ENCODE measurements at places on chromosomes 11 and 22.

DNA sequence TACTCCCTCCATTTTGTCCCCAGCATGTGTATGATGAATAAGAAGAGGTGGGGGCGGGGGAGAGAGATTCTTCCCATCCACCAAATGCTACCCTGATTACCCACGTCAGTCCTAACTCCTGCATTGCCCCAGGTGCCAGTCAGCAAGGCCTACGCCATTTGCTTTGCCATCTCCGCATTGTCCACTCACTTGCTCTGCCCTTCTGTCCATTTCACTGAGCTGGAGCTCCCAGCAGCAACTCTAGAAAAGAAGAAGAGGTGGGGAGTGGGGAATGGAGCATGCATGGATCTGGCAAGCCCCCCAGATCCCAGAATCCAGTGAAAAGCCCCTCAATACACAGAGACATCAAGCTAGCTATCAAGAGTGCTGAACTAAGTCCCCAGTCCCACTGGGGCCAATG lies 19.0 kb downstream of the WT1 start:
- no peak for DNase-seq

DNA sequence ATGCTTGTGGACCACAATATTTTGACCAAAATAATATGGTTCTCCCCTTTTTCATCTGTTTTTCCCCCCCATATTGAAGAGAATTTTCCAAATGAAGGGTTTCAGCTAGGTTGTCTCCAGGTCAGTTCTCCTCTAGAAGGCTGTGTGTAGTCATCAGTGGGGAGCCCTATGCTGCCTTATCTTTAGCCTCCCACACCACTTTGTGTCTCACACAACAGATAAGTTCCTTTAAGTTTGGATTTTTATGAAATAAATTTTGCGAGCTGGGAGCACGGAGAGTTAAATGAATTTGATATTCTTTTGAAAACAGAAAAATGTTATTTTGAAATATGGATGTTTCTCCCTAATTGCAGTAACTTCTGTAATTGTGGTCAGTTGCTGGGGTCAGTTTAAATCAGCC lies 28.9 kb downstream of the PAX6 start:
- DNase-seq, result no peak

DNA sequence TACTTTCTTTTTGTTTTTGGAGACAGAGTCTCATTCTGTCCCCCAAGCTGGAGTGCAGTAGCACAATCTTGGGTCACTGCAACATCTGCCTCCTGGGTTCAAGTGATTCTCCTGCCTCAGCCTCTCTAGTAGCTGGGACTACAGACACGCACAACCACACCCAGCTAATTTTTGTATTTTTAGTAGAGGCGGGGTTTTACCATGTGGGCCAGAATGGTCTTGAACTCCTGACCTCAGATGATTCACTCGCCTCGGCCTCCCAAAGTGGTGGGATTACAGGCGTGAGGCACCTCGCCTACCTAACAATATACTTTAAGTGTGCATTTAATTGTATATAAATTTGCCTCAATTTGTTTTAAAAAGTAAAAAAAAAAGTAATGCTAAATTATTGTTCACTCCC lies 38.4 kb downstream of the GRK3 start:
- DNase-seq, result no peak

DNA sequence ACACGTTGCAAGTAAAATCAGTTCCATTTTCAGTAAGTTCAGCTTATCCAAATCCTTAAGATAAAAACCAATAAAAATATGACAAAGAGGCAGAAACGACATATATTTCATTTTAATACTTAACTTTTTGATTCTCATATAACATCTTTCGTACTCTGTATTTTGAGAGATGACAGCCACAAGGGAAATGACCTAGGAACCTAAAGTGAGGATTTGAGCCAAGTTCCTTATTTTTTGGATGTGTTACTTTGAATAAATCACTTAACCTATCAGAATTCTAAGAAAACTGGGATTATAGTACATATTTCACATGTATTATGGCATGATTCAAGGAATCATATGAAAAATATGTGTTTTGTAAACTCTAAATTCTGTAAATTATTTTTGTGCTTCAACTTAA lies 143.6 kb upstream of the TRPC6 start:
- no peak for DNase-seq

DNA sequence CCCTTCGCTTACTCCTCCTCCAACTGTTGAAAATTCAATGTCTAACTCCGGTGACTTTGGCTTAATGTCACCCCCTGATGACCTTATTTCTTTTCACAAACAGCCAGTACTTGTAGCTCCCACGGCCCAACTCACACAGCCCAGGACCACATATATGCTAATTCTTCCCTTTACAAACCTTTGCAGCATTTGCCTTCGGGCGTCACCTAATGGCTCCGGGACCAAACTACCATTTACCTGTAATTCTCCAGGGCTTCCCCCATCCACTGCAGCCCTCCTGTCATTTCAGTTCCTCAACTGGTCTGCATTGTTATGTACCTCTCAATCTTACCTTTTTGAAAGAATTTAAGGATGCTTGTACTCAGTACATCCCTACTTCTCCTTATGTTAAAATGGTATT lies 29.8 kb upstream of the OR56B4 start:
- DNase-seq, result no peak

GRCh38 chr22:28656181-28656580 lies 23.5 kb downstream of the TTC28 start:
- no peak for DNase-seq

DNA sequence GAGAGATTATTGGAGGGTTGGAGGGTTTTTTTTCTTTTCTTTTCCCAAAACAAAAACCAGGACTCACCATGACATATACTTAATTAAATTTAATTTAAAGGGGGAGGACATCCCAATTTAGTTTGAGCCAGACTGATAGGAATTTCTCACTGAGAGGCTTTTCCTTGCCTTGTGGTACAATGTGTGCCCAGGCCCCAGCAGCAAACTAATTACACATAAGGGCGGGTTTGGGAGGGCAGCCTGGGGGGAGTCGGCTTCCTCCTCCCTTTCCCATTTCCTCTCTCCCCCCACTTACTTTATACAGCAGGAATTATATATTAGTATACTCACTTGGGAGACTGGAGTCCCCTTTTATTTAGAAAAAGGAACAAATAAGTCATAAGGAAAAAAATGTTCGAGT lies 2.9 kb downstream of the TEAD1 start:
- no peak for DNase-seq

DNA sequence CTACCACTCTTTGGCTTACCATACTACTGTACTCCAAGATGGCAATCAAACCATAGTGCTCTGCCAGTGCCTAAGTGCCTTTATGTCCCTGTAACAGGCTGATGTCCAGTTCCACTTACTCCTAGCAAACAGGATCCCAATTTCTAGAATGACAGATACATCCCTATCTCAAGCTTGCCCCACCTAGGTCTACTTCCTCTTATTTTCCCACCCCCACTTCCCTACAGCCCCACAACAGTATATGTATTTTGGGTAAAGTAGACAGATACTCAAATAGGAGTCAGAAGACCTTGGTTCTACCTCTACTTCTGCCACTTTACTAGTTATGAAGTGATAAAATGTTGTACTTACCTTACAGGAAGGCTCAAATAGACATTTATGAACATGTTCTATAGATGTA lies 24.1 kb downstream of the SIK3 start:
- DNase-seq, result no peak

DNA sequence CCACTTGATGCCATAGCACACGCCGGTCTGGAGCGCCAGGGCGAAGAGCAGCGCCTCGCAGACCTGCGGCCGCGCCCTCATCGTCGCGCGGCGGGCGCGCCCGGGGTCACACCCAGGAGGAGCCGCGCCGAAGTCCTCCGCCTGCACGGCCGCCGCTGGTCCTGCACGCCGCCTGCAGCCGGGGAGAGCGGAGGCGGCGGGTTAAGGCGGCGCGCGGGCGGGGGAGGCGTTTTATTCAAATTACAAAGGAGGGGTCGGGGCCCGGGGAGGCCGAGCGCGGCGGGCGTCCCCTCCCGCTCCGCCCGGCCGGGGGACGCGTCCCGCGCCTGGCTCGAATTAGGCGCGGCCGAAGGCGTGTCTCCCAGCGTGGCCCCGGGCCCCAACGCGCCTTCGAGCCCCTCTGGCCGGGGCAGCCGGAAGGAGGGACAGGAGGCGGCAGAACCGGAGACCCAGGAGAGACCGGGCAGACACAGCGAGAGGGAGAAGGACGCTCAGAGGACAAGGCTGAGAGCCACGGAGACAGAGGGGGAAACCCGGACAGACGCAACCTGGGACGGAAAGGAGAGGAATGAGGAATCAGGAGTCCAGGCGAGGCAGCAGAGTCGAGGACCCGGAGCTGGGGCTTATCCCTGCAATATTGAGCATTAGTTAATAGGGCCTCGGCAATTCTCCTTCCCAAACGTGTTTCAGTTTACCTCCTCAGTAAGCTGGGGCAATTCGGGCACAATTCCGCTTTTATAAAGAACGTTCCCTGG lies at the start of gene WNT11:
Gene WNT11 (minus strand): TSS at position 176 of the 755 bp plus-strand sequence. CDS start 95 bp downstream, at position 81.
- no peak for DNase-seq

- DNase-seq, result no peak
These were observed 2.9 kb downstream of the MAPK12 start for GRCh38 chr22:50258361-50259292.

GRCh38 chr22:32331236-32331917 lies 26.3 kb upstream of the RFPL3 start:
- no peak for DNase-seq

GRCh38 chr11:102260241-102260640 lies 57.0 kb upstream of the BIRC3 start:
- no peak for DNase-seq

DNA sequence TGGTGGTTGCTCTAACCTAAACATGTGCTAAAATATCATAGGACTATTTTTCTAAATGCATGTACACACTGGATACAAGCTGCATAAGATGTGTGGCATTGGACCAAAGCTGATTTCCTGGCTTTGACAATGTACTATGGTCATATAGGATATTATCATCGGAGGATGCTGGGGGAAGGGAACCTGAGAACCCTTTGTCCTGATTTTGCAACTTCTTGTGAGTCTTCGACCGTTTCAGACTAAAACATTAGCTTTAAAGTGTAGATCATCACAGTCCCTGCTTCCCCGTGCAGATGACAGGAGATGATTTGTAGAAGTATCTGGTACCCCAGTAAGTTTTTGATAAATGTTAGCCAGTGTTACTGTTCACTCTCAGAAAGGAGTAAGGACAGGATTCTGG lies 554.7 kb downstream of the MIAT start:
- DNase-seq, result peak; percentile 87

DNA sequence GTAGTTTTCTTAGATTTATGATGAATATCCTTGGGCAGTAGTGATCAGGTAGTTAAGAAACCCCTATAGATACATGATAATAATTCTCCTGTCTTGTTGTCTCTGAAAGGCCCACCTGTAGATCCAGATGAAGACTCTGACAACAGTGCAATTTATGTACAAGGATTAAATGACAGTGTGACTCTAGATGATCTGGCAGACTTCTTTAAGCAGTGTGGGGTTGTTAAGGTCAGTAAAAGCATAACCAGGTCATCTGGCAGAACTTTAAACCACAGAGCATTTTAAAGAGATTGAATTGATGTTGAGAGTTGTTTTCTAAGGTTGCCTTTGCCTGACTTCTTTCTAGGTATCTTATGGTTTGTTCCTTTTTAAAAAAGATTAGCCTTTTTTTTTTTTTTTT lies 14.1 kb upstream of the GAS2L1 start:
- no peak for DNase-seq

DNA sequence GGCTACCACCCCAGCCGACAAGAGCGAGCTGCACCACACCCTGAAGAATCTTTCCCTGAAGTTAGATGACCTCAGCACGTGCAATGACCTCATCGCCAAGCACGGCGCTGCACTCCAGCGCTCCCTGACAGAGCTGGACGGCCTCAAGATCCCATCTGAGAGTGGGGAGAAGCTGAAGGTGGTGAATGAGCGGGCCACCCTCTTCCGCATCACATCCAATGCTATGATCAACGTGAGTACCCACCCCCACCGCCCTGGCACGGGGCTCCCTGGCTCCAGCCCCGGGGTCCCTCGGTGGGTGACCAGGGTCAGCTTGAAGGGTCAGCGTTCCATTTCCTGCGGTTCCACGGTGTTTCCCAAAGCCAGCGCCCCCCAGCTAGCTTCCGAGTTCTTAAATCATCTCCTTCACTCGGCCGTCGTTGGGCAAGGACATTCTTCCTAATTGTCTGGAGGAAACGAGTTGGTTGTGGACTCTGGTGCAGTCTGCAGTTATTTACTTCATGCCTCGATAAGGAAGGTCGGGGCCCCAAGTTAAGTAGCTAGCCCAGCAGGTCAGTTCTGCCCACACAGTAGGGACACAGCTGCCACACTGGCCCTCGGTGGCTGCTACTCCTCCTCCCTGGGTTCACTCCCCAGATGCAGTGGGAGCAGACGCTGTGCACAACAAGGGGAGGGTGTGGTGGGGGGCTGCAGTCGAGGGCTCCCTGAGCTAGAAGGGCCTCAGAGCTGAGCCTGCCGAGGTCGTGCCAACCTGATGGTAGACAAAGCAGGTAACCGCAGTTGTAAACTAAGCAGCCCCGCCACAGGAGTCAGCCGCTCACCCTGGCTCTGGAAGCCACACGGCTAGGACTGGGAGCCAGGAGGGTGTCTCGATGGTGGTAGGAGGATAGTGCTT lies 97.9 kb downstream of the MORC2 start:
- DNase-seq, result no peak

DNA sequence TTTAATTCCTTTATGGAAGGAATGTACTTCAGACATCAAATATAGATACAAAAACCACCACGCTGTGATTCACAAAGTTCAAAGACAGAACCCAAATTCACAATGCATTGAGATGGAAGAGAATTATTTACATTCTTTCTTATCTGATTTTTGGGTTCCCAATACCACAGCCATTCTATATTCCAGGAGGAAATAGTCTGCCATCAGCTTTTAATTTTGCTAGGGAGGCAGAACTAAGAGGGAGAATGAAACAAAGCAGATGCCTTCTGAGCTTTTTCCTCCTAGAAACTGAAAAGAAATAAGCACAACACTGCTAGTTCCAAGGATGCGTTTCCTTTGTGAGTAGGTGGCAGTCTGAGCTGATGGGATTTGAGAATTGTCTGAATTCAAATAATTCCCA lies 283.0 kb upstream of the NARS2 start:
- no peak for DNase-seq

DNA sequence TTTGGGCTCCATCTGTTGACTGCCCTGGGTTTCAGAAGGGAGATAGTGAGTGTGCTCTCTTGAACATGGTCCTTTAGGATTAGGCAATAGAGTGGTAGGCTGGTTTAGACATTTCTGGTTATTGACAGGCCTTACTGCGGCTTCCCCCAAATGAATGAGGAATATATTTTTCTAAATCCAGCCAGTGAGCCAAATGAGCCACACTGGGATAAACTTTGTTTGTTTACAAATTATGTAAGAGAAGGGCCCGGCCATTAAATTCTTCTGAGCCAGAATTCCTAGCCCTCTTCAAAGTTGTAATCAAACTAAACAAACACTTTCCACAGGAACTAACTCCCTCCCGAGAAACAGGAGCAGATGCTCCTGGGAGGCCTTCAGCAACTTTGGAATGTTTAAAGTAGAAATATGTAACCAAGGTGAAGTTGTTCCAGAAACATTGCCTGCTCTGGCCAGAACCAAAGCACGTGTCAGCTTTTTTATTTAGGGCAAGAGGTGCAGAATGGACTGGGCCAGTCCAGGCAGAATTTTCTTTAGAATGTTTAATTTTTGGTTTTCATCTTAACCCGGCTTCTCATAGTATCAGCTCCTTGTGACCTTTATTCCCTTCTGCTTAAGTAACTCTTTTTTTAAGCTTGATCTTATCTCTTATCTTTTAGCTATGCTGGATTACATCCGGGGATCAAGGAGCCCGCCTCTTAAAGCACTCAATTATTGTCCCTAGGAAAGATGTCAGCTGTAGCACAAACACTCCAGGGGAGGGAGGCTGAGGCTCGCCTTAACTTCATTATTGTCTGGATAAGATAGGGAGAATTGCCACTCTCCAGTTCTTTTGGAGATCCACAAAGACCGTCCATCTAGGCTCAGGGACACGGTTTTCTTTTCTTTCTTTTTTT lies 28.7 kb downstream of the ZNRF3 start:
- DNase-seq, result peak; percentile 46

All from fibroblast of pulmonary artery (primary cell).